ENCODE measurements at places on chromosomes 11 and 22. TPM values are rescaled to one million over a fixed set of nuclear protein-coding genes. Genes with fewer than 3 reads are reported as not detected.
A peak's percentile ranks its signal among the peaks of the same experiment; 100 is the strongest.

DNA sequence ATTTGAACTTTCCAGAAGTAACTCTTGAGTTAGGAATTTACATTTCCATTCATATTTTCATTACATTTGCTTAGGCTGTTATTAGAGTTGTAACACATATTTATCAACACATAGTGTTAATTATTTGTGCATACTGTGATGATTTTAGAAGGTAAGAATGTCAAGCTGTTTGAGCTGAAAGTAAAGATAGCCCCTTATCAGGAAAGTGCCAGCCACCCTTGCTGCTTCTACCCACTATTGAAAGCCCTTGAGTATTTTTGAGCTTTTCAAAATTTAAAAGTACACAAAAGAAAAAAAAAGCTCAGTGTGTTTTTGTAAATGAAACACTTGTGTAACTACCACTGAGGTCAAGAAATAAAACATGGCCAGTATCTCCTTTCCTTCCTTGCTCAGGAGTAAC, 8.0 kb downstream of the APLP2 start:
- H3K36me3 ChIP-seq: no peaks in the 10 kb centered on the region
- no peak overlapping the region for H3K27ac ChIP-seq
- no peaks in the 10 kb centered on the region for H3K4me1 ChIP-seq
- no peaks in the 10 kb centered on the region for H3K27me3 ChIP-seq
- DNase-seq: no peak

Gene TSKU
- total RNA-seq: 1.2 TPM

DNA sequence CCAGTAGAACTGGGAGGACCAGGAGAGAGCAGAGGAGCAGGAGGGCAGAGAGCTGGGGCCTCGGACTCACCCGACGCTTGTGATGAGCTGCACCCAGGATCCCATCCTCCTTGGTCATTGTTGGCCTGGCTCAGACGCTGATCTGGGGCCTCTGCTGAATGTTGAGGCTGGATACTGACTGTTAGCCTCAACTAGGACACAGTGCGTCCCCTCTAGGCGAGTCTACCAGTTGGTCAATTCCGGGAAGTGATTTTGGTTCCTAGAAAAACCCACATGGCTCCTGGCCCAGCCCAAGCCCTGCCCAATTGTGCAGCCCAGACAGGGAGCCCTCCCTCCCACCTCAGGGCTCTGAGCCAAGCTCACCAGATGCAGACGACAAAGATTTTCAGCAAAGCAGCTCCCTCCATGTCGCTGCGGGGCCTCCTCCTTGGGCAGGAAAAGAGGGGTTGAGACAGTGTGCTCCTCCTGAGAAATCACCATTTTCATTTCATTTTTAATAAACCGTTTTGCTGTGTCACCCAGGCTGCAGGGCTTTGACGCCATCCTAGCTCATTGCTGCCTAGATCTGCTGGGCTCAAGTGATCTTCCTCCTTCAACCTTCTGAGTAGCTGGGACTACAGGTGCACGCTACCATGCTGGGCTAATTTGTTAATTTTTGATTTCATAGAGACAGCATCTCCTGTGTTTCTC, at the start of gene APOL4:
Gene APOL4 (minus strand): TSS at position 180 of the 690 bp plus-strand sequence. CDS start 75 bp downstream, at position 105.
- H3K27ac ChIP-seq: peak within 1 kb of the TSS; percentile 63
- H3K4me1 ChIP-seq: peaks cover 61% of the 10 kb centered on the region
- no peaks in the 10 kb centered on the region for H3K27me3 ChIP-seq
- peak within 1 kb of the TSS; percentile 60 for H3K4me3 ChIP-seq

GRCh38 chr11:65418431-65418680, 4.2 kb upstream of the NEAT1 start:
- no peak for DNase-seq
- peaks cover 19% of the 10 kb centered on the region for H3K36me3 ChIP-seq
- peaks cover 47% of the 10 kb centered on the region for H3K4me1 ChIP-seq
- peaks cover 5% of the 10 kb centered on the region for H3K27me3 ChIP-seq

GRCh38 chr11:92050305-92050704, 174.3 kb upstream of the FAT3 start:
- H3K27ac ChIP-seq: no peak overlapping the region
- H3K36me3 ChIP-seq: no peaks in the 10 kb centered on the region
- DNase-seq: no peak
- H3K27me3 ChIP-seq: no peaks in the 10 kb centered on the region
- no peaks in the 10 kb centered on the region for H3K4me1 ChIP-seq

Measured in activated CD4-positive, alpha-beta memory T cell treated with anti-CD3 and anti-CD28 coated beads, Interleukin-2, amount 10 ng/mL, durations not matched to agents 7 days and 5 days (primary cell).